ENCODE measurements at places on chromosomes 11 and 22.

DNA sequence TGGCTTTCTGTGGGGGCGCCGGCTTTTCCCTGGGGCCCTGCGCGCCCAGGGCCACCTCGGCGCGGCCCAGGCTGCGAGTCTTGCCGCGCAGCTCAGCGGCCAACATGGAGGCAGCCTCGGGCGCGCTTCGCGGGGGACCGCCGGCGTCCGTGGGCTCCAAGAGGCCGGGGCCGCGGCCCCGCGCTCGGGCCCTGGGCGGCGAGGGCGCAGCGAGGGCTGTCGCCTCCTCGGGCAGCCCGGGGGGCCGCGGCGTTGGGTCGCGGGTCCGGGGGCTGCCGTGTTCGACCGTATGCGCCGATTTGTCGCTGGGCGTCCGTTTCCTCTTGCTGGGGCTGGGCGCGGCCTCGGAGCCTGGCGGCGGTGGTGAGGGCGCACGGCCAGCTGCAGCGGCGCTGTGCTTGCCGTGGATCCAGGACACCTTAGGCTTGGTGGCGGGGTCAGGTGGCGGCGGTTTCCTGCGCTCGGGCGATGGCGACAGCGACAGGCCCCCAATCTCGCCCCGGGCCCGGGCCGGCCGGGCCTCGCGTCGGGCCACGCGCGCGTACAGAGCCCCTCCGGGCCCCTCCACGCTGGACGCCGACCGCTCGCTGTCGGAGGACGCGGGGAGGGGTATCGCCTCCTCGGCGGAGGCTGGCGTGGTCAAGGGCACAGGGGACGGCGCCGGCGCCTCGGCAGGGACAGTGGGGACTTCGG lies 11.9 kb downstream of the SCARF2 start:
- no peak for DNase-seq

DNA sequence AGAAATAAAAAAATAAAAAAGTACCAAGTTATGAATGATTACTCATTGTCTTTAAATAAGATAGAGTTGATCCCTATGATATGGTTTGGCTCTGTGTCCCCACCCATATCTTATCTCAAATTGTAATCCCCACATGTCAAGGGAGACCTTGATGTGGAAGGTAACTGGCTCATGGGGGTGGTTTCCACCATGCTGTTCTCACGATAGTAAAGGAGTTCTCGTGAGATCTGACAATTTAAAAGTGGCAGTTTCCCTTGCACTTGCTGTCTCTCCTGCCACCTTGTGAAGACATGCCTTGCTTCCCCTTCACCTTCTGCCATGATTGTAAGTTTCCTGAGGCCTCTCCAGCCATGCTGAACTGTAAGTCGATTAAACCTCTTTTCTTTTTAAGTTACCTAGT lies 18.8 kb downstream of the QSER1 start:
- DNase-seq = no peak

- no peak for DNase-seq
Measured at GRCh38 chr11:118657238-118657637, 22.2 kb downstream of the TREH start.

DNA sequence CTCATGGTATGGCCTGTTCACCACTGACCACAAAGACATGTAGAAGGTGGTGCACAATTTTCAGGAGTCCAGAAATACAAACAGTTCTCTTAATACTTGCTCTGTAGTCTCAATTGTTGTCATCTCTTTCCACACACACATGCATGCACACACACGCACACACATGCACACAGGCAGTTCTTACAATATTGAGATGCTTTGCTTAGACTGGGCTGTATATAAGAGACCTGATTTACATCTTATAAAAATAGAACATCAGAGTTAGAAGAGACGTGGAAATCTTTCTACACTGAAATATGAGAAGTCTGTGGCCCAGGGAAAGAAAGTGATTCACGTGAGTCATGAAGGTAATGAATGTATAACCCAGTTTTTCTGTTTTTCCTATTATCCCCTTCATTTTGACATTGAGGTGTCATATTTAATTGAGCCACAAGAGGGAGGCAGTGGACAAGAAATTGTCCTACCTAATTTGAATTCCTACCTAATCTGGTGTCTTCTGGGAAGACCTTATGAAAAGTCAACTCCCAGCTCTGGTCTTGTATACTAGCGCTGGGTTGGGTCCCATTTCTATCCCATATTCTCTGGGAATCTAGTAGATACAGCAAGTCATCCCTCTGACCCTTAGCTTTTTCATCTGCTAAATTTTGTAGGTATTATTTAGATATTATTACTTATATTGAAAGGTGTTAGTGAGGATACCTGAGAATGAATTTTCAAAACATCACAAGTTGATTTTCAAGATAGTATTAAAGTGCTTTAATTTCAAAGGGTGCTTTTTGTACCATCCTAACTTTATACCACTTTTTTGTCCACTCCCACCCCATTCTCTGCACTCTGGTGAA lies 14.9 kb upstream of the MS4A4A start:
- DNase-seq = no peak

GRCh38 chr11:104798789-104799188 lies 99.5 kb downstream of the CASP12 start:
- no peak for DNase-seq

DNA sequence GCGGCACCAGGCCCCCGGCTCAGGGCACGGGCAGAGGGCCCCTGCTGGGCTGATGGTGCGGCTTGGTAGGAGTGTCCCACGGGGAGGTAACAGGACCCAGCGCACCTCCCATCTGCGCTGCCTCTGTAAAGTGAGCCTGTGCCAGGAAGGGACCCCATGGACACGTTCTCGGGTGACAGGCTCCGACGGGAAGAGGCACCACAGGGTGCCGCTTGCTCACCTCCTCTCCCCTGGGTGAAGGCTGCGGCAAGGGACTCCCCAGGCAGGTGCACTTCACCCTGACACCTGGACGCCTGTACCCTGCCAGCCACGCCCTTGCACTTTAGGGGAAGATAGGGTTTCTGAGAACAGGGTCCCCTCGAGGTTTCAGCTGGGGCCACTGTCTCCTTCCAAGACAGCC lies 48.1 kb downstream of the SHANK2 start:
- no peak for DNase-seq

DNA sequence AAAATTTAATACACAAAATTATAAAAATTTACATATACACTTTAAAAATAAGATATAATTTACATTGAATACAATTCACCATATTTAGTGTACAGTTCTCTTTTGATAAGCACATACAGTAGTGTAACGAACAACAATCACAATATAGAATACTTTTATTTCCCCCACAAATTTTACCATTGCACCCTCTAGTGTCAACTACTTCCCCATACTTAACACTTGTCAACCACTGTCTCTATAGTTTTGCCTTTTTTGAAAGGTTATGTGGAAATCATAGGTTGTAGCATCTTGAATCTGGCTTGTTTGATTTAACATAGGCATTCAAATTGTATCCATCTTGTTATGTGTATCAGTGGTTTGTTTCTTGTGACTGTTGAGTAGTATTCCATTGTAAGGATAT lies 21.3 kb upstream of the PANX1 start:
- no peak for DNase-seq

DNA sequence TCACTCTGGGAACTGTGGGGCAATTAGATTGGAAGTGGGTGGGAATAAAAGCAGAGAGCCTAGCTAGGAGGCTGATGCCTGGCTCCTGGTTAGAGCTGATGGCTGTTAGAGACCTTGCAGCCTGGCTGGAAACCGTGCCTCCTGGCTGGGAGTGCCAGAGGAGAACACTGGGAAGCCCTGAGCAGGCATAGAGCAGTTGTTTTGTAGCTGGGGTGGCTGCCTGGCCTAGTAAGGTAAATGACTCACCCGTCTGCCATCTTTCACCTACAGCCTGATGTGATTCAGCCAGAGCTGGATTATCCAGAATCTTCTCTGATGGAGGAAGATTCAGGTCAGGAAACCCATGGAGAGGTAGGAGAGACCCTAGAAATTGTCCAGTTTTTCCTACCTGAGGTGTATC lies 6.1 kb downstream of the UQCR10 start:
- no peak for DNase-seq

GRCh38 chr22:39974065-39974464 lies 13.9 kb downstream of the TMA7B start:
- no peak for DNase-seq

Data from left renal cortex interstitium (tissue), 4 donors.